ENCODE measurements at places on chromosomes 6 and 20.

GRCh38 chr6:15036690-15037245, 209.1 kb upstream of the JARID2 start:
- no peak for DNase-seq

DNA sequence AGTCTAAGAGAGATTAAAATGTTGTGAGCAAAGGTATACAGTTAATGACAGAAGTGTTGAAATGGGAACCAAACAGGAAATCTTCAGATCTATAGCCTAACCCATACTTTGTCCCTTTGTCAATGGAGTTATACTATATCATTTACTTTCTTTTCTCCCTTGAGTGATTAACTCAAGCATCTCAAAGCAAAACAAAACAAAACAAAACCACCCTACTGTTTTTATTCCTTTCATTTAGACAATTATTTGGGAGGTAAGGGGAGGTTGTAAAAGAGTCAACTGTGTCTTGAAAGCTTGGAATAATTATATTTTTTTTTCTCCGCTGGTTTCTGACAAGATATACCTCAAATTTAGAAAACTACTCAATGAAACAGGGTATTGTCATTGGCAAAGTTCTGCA, 139.8 kb upstream of the HMGN3 start:
- DNase-seq, result no peak

GRCh38 chr6:27791182-27791943, 120.8 kb downstream of the OR2B2 start:
- DNase-seq, result no peak

DNA sequence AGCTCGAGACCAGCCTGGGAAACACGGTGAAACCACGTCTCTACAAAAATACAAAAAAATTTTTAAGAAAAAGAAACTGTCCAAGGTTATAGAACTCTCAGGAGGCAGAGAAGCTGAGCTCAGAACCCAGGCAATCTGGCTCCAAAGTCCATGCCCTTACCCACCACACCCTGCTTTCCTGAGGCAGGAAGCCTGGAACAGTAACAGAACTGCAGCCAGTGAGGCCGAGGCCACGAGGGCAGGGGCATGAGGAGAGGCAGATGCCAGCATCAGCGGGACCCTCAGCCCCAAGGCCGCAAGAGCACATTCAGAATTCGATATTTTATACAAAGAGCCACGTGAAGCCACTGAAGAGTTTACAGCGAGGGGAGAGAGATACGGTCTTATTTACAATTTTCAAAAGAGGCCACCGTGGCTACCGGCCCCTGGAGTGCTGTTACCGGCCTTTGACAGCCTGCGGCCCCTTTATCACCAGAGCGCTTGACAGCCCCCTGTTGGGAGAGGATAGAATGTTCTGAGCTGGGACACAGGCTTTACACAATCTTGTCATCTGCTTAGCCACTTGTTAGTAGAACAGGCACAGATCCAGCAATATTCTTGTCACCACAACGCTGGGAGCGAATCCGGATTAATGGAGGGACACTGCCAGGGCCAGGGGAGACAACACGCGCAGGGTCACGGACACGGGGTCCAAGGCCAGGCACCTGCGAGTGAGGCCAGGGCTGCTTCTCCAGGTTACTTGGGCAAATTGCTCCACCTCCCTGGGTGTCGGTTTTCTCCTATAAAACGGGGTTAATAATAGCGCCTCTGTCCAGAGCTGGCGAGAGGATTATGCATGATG, 5.6 kb downstream of the SPATA2 start:
- DNase-seq, result no peak

DNA sequence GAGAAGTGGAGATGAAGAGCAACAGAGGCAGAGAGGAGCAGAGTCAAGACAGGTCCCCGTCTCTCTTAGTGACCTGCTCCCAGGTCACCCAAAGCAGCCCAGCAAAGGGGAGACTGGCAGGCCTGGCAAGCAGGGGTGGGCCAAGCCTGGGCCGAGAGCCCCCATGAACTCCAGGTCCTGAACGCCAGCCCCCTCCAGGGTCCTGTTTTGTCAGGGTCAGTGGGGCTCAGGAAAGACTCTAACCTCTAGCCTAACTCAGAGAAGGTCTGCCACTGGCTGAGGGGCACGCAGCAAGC, 1.2 kb downstream of the NECAB3 start:
- DNase-seq, result no peak

GRCh38 chr6:144379356-144379755, 94.2 kb downstream of the UTRN start:
- DNase-seq, result no peak

DNA sequence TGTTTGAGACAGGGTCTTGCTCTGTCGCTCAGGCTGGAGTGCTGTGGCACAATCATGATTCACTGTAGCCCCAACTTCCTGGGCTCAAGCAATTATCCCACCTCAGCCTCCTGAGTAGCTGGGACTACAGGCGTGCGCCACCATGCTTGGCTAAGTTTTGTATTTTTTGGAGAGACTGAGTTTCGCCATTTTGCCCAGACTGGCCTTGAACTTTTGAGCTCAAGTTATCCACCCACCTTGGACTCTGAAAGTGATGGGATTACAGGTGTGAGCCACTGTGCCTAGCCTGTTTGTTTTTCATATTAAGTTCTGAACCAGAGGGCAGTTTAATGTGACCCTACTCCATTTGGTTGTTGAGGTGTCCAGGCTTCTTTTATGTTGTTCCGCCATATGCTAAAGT, 194.8 kb downstream of the PLCB1 start:
- DNase-seq, result no peak

DNA sequence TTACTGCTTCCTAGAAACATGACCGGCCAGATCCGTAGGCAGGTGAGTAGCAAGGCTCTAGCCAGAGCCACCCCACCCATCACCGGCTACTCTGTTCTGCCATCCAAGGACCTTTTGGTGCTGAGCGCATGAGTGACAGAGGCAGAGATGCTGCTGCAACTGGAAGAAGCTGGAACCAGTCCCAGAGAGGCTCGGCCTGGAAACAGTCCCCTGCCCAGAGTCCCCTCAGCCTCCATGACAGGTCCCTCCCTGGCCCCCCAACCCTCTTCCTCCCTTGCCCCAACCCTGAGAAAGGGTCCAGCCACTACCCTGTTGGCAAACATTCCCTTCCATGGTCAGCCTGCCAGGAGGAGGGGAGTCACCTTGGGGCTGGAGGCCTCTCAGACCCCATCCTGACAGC, 31.9 kb downstream of the BPIFB4 start:
- DNase-seq, result no peak

GRCh38 chr20:39108746-39109145, 146.6 kb downstream of the DHX35 start:
- DNase-seq, result no peak

DNA sequence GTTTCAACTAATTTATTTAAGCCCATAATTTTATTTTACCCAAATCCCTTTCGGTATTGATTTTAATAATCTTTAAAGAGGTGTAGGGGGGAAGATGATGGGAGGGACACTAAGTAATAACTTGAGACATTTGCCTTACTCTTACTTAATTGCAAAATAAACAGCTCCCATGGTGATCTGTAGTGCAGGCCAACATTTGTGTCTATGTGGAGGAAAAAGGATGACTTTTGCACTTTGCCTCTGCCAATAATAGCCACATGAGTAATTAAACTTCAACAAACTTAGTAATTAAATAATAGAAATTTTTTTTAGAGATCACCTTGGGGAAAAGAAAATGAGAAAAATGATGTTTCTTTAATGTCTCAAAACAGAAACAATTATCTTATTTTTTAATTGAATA, 29.9 kb upstream of the CD2AP start:
- no peak for DNase-seq

DNA sequence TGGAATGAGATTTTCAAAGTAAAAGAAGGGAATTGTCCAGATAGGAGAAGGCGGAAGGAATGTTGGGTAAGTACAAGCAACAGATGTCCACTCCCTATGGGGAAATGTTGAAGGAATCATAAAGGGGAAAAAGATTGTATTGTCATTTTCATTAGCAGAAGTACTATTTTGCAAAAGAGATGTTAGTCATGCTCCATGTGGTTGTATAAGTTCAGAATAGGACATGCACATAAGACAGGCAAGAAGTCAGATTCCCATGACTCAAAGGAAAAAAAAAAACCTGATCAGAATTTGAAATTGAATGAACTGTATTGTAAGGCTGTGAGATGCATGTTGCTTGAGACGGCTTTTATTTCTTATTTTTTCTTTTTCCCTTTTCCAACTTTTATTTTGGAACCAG, 36.8 kb downstream of the GRM1 start:
- DNase-seq, result no peak

DNA sequence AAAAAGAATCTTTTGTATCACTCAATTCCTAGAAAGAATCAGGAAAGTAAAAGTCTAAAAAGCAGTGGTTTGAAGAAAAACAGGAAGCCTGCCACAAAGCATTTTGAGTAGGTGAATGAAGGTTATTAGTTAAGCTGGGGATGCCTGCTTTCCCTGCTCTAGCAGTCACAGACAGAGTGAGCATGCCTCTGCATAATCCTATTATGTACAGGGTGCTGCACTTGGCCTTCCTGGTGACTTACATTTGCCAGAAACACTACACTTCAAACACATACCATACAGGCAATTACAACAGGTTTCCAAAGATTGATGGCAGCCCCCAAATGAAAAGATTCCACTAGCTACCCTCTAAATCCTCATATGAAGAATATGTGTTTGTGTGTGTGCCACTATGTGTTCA, 130.8 kb downstream of the TPBG start:
- no peak for DNase-seq

DNA sequence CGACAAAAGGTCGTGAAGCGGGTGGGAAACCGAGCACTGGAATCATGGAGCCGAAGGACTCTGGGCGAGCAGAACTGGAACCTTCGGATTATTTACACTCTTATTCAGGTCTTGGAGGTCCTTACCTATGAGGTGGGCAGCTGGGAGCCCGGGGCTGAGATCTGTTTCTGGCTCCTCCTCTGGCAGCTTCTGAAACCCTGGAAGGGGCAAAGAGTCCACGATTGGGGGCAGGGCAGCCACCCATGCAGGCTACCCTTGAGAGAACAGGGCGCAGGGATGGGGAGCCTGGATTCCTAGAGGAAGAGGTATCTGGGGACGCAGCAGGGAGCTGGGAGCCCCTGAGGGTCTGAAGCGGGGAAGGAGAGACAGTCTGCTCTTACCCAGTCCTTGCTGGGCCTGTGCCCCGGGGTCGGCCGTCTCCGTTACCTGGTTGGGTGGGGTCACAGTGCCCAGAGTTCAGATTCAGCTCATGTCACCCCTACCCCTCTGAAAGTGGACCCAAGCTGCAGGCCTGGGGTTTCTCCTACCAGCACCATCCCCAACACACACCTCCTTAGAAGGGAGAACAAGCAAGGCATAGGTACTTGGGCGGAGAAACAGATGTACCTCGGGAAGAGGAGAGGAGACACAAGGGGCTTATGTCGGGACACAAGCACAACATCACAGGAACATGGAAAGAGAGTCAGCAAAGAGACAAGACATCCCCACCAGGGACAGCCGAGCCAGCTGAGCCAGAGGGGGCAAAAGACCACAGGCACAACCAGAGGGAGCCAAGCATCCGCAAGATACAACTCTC, 592 bp downstream of the LTB start:
- no peak for DNase-seq

DNA sequence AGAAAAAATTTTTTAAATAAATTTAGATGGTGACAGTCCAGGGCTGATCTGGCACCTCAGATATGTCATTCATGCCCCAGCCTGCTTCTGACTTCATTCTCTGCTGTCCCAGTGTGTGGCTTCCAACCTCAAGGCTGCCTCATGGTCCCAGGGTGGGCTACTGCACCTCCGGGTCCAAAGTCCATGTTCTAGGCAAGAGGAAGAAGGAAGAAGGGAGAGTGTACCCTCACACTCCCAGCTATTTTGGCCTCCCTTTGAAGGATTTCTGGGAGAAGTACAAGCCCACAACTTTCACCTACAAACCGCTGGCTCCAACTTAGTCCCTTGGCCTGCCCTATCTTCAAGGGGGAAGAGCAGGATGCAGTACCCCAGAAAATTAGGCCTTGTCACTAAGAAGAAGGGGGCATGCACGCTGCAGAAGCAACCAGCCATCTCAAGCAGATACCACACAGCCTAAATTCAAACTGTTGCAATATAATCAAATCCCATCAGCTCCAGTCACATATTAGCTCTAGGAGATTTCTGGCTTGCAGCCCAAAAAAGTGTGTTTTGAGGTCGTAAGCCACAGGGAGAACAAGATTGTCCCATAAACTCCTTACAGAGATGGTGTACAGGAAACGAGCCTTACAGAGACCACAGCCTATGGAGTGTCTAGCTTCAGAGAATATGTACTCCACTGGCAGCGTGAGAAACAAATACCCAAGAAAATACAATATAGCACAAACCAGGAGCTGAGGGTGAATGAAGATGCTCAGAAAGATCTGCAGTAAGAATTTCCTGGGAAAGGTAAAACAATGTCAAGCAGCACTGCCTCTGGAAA, 906 bp upstream of the BTN3A2 start:
- peak; percentile 20 for DNase-seq

GRCh38 chr6:1757131-1757530, 147.4 kb downstream of the FOXC1 start:
- DNase-seq, result no peak

DNA sequence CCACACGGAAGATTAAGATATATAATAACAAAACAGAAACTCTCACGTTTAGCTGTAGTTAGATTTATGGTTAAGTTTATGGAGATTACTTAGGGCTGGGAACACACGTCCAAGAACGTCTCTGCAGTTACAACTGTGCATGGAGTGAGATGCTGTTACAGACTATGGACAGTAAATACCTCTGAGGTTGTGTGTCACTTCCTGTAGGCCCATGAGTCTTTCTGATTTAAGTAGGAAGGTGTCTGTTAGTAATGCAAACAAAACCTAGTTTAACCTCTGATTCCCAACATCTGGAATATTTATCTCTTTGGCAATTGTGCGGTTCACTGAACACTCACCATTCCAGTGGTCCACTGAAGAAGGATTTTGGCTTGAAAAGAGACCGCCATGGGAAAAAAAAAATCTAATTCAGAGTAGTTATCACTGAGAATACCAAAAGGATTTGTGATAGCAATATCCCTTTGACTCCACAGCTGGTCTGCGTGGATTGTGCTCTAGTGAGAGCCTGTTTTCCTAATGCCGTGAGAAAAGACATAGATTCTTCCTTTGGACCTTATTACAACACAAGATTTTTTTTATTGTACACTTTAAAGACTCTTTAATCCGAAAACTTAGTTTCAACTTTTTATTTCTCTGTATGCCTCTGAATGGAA, 478.2 kb upstream of the CITED2 start:
- no peak for DNase-seq

DNA sequence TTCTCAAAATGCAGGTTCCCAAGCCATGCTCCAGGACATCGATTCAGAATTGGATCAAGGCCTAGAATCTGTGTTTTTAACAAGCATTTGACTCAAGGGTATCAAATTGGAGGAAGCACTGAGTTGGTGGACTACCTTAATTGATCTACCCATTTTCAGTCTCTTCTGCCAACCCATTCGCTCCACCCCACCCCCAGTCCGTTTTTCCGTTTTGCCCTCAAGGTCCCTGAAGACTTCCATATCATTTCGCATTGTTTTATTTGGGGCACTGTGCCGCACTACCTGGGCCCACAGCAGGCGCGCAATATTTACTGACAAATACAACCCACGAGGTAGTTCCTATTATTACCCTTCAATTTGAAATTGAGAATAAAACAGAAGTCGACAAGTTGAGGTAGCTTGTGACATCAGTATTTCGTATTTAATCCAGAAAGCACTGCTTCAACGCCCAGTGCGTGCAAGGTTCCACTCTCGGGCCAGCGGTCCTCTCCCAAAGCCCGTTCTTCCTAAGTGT, 557 bp upstream of the DHX35 start:
- DNase-seq, result no peak

- DNase-seq, result no peak
Measured at GRCh38 chr20:38349856-38350255, 3.6 kb downstream of the LBP start.

All from central memory CD4-positive, alpha-beta T cell (primary cell).